PC-9 (cell line): ENCODE measurements at places on chromosomes 12 and 14. TPM values are rescaled to one million over a fixed set of nuclear protein-coding genes. Genes with fewer than 3 reads are reported as not detected.

The LIN7A gene
- total RNA-seq, result not detected in 2 replicates

The KRT83 gene
- 0.43 TPM in 1 of 2 replicates, not detected in the other for total RNA-seq

DNA sequence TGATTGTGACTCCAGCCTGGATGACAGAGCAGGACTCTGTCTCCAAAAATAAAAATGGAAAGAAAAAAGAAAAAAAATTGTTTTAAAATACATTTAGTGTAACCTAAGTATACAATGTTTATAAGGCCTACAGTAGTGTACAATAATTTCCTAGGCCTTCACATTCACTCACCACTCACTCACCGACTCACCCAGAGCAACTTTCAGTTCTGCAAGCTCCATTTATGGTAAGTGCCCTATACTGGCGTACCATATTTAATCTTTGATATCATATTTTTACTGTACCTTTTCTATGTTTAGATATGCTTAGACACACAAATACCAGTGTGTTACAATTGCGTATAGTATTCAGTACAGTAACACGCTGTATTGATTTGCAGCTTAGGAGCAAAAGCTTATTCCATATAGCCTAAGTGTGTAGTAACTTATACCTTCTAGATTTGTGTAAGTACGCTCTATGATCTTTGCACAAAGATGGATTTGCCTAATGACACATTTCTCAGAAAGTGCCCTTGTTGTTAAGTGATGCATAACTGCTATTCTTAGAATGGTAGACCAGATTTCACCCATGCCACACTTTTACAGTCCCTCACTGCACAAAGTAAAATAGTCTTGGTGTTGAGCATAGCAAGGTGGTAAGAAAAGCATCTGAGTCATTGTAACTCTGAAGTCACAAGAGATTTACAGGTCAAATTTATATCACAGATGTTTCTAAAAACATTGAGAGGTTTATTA, 151.9 kb downstream of the LRRK2 start:
- DNase-seq, result no peak

DNA sequence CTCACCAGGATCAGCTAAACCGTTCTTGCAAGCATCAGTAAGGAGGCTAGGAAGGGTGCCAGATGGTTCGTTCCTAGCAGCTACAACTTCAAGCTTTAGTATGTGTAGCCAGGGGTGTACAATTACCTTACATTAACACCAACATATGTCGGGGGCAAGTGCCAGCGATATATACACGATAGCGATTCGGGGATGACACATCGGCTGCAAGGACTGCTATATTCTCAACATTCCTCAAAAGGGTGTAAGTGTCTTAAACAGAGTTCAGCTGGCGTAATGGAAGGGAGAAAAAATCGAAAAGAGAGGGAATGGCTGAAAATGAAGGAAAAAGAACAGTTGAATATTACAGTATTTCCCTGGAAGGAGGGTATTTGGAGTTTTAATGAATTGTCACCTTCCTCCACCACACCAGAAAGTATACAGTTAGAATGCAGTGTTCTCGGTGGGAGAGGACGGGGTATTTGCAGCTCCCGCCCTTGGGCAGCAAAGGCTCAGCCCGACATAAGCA, 545 bp downstream of the LIMA1 start:
- peak; percentile 68 for DNase-seq

- no peak for DNase-seq
Observed at GRCh38 chr12:125492354-125493270, 427.4 kb downstream of the AACS start.

DNA sequence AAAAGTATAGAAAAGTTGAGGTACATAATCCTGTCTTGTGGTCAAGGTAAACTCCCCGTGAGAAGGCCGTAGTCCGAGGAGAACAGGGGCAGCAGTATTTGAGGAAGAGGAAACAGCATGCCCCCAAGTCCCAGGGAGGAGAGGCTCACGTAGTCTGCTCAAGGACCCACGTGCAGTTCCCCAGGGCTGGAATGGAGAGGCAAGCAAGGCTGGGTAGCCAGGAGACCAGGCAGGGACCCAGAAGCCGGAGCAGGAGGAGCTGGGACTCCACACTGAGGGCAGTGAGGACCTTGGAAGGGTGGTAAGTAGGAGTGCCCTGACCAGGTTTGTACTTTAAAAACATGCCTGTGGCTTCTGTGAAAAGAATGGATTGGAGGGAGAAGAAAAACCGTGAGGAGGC, 100.0 kb downstream of the EGLN3 start:
- no peak for DNase-seq

- DNase-seq, result no peak
Observed at GRCh38 chr14:101077481-101078074, 174.1 kb upstream of the RTL1 start.

DNA sequence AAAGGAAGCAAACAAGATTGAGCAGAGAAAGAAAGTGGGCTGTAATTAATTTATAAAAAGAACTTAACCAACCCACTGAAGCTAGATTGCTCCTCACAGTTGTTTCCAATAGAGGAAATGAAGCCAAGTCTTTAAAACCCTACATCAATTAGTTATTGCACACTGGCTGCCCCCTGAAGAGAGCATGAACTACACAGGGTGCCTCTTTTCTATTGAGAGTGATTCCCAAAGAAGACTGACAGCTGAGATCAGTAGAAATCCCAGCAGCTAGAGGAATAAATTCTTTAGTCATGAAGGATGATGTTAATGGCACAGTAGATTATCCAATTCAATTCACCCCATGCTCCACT, 8.6 kb upstream of the USP15 start:
- DNase-seq, result no peak
